H4 (cell line): ENCODE measurements at places on chromosomes 16 and 17. TPM values are rescaled to one million over a fixed set of nuclear protein-coding genes. Genes with fewer than 3 reads are reported as not detected.

- no peak for DNase-seq
Measured at GRCh38 chr16:87421003-87421912, 29.1 kb downstream of the MAP1LC3B start.

- DNase-seq: no peak
Measured at GRCh38 chr16:84714028-84714427, 14.2 kb downstream of the USP10 start.

SLC16A5 gene
- not detected in 2 replicates for total RNA-seq

- no peak for DNase-seq
Measured at GRCh38 chr16:46833460-46833800, 2.5 kb upstream of the C16orf87 start.
